ENCODE measurements at places on chromosomes 16 and 17.

DNA sequence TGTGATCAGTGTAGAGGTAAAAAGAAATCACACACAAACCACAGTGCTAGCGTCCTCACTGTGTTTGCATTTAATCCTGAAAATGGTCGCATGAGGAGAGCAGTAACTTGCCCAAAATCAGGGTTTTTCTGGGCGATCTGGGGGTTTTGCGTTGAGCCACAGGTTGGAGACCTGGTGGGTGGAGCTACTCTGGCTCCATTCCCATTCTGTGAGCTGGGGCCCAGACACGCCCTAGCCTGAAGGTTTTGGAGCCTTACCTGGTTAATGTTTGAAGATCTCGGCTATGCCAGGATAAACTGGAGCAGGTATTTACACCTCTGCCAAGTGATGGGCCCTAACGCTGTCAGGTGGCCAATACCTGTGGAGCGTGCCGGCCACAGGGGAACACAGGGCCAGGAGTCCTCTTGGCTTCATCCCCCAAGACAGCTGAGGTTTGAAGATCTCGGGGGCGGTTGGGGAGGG lies 48.4 kb downstream of the MPRIP start:
- no peak for DNase-seq

- no peak for DNase-seq
Observed at GRCh38 chr16:22400900-22401299, 26.5 kb upstream of the CDR2 start.

GRCh38 chr17:60952747-60953146 lies 275.1 kb downstream of the BCAS3 start:
- DNase-seq: no peak

GRCh38 chr17:29058391-29058790 lies 15.4 kb downstream of the PIPOX start:
- no peak for DNase-seq

DNA sequence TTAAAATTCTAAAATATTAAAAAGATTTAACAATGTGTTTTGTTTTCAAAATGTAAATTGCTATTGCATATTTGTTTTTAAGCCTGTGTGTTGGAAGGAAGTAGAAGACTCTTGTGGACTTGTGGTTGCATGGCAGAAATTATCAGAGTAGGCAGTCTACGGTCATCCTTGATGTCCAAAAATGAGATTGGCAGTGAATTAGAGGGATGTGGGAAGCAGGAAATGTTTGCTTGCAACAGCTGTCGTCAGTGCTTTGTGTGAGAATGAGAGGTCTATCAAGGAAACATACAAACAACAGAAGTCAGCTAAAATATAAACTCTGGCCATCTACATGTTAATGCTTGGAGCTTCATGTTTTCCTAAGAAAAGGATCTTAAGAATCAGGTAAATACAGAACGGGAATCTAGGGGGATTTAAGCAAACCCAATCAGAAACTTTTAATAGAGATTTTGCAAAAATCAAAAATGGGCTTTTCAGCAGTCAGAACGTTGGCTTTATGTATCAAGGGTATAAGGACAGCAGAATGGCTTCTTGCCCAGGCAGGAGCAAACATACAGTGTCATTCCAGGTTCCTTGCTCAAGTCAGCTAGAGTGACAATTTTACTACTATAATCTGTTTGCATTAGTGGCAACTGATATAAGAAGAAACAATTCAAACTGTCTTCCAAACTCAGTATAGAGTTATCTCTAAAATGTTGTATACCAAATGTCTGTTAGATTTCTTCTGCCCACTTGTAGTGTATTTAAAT lies 196.7 kb downstream of the CYB561 start:
- DNase-seq: peak; percentile 77

- DNase-seq: no peak
Observed at GRCh38 chr17:40158438-40159013, 18.2 kb downstream of the CASC3 start.

DNA sequence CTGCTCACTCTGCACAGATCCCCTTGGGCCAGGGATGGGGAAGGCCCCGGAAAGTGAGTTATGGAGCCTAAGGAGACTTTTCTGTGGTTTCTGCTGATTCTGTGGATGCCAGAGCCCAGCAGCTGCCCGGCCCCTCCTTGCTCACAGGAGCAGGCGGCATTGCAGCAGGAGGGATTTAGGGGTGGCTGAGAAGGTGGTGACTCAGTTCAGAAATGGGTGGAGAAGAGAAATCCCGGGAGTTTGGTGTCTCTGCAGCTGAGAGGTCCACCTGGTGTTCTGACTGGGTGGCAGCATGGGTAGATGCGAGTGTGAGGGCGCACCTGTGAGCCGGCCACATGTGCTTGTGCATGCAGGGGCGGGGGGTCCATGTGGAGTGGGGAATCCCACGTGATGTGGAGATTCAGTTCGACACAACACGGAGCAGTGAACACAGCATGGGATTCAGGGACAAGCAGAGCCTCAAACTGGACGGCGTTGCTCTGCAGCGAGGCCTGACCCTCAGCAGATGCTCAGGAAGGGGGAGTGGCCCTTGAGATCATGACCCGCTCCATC lies 16.0 kb upstream of the SPPL2C start:
- no peak for DNase-seq

DNA sequence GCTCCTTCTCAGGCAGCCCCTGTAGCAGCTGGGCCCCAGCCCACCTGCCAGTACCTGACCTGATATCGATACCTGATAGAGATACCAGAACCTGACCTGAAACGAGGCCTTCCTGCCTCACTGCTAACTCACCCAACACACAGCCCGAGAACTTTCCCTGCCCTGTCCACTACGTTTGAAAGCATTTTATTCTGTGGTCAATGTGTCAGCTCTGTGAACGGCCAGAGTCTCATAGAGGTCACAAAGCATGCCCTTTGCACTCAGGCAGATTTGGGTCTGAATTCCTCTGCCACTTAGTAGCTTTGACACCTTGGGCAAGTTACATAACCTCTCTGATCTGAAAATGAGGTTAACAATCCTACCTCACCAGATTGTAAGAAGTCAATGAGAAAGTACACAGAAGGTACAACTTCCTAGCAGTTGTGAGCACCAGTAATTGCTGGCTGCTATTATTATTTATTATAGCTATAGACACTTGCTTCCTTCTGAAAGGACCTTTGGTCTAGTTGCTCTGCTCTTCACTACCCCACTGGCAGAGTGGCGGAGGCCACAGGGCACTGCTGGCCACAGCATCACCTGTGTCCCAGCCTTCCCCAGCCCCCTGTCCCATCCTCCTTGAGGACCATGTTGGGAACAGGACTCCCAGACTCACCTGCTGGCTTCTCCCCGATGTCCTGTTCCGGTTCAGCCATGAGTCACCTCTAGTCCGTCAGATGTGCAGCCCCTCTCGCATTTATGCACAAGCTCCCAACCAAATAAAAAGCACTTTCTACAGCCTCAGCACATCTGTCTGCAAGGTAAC lies 895 bp downstream of the ANKRD40CL start:
- DNase-seq: no peak

- DNase-seq: no peak
Observed at GRCh38 chr16:50137268-50137667, 15.8 kb upstream of the TENT4B start.
